C1 segment of cervical spinal cord (tissue), 14 donors: ENCODE measurements at places on chromosomes 3 and 15.

- DNase-seq = no peak
Observed at GRCh38 chr3:126713199-126713598, 9.2 kb downstream of the CHCHD6 start.

DNA sequence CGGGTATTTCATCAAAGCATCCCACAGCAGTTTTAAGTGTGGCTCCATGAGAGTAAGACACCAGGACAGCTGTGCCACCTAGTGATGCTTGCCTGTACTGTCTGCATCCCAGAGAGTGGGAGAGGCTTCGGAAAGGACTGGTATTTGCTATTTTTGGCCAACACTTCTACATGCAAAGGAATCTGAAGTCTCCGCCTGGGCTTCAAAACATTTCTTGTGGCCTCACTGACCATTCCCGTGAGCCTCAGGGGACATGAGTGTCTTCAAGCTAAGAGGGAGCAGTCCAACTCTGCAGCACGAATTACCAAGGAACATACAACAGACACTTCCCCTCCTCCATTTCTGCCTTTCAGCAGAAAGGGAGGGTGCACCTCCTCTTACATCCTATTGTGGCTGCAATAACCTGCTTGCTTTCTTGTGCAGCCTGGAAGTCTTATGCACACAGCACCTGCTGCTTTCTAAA is 177.5 kb downstream of the RORA start:
- DNase-seq = no peak

DNA sequence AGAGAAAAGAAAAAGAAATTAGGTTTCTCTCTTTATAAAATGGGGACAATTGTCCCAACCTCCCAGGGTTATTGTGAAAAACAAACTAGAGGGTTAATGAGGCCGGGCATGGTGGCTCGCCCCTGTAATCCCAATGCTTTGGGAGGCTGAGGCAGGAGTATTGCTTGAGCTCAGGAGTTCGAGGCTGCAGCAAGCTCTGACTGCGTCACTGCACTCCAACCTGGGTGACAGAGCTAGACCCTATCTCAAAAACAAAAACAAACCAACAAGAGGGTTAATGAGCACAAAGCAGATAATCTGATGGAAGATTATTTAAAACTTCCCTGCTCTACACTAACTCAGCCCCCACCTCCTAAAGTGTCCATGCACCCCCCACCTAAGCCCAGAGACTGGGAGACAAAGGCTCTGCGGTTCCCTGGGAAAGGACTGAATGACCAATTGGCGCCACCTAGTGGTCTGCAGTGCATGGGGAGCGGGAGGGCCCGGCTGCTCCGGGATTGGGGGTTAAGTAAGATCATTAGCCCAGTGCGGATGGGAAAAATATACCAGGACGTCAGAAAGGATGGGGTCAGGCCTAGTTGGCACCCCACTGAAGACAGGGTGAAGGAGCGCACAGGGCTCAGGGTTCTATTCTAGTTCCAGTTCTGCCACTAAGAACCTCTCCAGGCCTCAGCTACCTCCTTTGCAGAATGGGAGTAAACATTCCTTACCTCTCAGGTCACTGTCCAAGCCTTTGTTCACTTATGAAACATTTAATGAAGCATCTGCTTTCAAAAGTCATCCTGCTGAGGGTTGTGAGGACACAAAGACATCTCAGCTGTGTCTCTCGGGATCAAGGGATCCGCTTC is 15.6 kb downstream of the PIF1 start:
- no peak for DNase-seq

DNA sequence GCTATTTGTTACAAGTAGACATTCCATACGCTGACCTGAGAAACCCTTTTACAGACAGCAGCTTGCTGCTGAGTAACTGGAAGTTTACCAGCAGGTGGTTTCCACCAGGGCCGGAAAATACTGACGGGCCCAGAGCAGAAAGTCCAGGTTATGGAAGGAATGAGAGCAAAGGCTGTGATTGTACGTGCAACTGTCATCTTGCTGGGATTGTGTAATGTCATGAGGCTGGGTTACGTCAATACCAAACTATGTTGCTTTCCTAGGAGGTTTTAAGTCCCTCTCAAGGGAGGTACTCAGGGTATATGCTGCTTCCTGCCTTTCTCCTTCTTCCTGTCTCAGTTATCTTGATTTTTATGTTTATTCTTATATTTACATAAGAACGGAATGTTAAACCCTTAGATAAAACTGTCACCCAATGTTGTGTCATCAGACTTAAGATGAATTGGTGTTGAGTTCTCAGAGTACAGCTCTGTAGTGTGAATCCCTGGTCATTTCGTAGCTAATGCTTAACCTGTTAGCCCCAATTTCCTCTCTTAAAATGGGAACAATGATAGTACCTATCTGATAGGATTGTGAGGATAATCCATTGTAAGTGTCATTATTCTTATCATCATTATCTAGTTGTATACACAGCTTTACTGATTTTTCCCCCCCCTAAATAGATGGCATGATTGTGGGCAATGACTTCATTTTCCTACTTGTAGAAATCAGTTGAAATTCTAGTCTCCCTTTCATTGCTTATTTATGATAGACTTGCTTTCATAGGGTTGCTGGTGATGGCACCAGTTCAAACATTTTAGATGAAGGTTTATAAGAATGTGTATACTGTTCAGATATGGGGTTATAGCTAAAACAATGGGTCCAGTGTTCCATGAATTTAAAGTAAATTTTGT is 101.4 kb downstream of the FNDC3B start:
- DNase-seq = no peak

- DNase-seq = no peak
Observed at GRCh38 chr15:62895139-62895866, 147.2 kb upstream of the TPM1 start.

DNA sequence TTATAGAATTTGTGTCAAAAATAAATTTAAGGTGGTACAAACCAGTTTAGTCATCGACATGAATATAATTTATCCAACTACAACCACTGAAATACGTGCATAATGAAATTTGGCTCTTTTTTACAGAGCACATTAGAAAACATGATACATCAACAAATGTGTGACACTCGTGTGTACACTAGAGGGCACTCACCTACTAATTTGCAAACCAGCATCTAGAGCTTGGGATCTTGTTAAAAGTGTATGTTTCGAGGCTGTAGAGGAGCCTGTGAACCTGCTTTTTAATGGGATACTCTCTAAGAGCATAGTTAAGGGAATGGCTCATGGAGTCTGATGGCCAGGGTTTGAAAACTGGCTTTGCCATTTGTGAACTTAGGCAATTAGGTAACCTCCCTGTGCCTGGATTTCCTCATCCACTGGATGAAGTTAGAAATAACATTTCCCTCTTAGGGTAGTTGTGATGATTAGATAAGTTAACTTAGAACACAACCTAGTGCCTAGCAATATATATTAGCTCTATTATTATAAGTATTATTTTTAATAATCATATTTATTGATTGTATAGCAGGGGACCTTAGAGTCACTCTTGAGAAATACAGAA is 8.8 kb upstream of the CPOX start:
- DNase-seq = no peak

DNA sequence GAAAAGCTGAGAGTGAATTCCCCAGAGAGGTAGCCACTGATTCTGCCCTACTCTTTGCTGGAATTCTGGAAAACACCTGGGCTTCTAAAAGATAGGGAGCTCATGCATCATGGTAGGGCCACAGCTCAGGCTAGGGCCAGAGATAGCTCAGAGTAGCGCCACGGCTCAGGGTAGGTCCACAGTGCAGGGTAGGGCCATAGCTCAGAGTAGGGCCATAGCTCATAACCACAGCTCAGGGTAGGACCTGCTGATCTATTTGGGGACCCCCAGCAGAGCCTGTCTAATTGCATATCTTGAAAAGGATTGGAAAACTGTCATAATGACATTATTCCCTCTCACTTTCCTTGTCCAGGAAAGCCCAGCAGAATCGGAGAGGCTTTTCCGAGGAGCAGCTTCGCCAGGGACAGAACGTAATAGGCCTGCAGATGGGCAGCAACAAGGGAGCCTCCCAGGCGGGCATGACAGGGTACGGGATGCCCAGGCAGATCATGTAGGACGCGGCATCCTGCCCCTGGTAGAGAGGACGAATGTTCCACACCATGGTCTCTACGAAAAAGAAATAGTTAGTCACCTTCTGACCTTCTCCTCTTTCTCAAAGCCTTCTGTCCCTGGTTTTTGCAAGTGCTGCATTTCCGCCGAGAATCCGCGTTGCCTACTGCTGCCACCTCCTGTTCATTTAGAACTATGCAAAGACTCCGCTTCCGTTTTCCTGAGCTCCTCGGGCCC is 14.5 kb downstream of the TAGLN3 start:
- peak; percentile 51 for DNase-seq

- DNase-seq = no peak
Observed at GRCh38 chr3:159875116-159875515, 113.5 kb upstream of the IL12A start.

- DNase-seq = no peak
Observed at GRCh38 chr3:96225494-96225893, 588.9 kb upstream of the EPHA6 start.

DNA sequence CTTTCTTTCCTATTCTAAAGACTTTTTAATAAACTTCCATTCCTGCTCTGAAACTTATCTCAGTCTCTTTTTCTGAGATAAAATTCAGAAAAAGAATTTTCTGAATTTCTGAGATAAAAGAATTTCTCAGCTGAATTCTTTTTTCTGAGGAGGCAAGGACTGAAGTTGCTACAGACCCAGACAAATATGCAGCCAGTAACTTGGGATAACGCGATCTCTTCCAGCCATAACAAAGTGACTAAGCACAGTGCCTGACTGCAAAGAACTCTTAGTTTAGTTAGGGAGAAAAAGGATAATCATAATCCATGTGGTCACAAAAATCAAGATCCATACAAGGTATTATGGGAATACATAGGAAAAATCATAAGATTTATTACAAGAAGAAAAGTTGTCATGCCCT is 222.0 kb upstream of the GAP43 start:
- DNase-seq = no peak

DNA sequence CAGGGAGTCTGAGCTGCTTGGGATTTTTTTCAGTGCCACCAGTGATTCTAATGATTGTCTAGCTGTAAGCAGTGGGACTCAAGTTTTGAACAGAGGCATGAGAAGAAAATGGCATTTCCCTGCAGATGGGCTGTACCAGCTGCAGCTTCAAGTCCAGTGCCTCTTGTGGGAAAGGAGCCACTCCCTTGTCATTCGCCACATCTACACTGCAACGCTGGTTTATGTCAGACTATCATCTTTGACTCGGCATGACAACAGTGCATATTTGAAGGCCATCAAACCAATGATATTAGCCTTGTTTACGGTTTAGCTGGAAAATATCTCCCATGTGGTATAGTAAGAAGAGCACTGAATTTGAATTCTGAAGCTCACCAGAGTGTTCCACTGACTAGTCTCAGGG is 22.2 kb downstream of the SCG5 start:
- no peak for DNase-seq

GRCh38 chr3:197336348-197336747 is 37.9 kb upstream of the DLG1 start:
- DNase-seq = no peak
